Activated CD8-positive, alpha-beta memory T cell treated with anti-CD3 and anti-CD28 coated beads, Interleukin-2, amount 50 U/mL, for 48 hours (primary cell): ENCODE measurements at places on chromosomes 2 and 18.

- DNase-seq = no peak
These were observed 14.8 kb downstream of the FAM237A start for GRCh38 chr2:206657087-206657486.

DNA sequence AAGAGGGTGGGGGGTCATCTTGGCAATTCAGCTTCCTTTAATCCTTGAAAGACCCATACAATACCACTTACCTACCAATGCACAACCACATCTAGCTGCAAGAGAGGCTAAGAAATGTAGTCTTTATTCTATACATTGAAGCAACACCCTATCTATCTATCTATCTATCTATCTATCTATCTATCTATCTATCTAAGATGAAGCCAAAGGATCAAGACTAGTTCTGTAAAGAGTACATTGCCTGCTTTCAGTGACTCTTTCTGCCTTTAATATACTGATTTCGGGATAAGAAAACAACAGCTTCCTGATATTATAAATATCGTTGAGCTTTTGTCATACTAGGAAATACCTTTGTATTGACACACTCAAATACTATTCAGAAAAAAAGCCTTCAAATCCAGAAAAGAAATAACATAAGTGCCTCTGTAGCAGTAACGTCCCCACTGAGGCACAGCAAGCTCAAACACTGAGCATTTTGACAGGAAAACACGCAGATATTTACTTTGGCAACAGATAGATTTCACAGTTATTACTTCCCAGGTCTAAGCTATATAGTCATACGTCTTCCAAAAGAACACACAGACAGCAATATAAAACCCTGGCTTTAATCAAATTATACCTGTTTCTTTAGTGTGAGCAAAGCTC lies 139.4 kb upstream of the SERTAD2 start:
- DNase-seq = no peak

- DNase-seq = no peak
These were observed 160.7 kb upstream of the NT5C1B start for GRCh38 chr2:18749912-18750526.

DNA sequence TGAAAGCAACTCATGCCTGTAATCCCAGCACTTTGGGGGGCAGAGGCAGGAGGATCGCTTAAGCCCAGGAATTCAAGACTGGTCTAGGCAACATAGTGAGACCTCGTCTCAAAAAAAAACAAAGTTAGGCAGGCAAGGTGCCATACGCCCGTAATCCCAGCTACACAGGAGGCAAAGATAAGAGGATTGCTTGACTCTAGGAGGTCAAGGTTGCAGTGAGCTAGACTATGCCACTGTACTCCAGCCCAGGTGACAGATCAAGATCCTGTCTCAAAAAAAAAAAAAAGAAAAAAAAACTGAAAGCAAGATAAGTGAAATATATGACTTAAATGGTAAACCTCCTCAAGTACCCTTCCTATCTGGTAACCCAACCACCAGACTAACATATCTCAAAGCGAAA lies 59.8 kb downstream of the USP34 start:
- no peak for DNase-seq

- no peak for DNase-seq
These were observed 42.8 kb upstream of the MAP2 start for GRCh38 chr2:209381091-209381490.
